Caki2 (cell line): ENCODE measurements at places on chromosomes 6 and 20. TPM values are rescaled to one million over a fixed set of nuclear protein-coding genes. Genes with fewer than 3 reads are reported as not detected.

GRCh38 chr6:8392569-8392968 lies 42.8 kb downstream of the SLC35B3 start:
- DNase-seq, result no peak

The OR2B6 gene
- not detected in 2 replicates for total RNA-seq

The TRIM40 gene
- not detected in 2 replicates for total RNA-seq

The PABPC1L gene
- total RNA-seq, result 6.1 and 10.3 TPM in 2 replicates

GRCh38 chr6:170140129-170140528 lies 150.7 kb downstream of the DLL1 start:
- no peak for DNase-seq

DNA sequence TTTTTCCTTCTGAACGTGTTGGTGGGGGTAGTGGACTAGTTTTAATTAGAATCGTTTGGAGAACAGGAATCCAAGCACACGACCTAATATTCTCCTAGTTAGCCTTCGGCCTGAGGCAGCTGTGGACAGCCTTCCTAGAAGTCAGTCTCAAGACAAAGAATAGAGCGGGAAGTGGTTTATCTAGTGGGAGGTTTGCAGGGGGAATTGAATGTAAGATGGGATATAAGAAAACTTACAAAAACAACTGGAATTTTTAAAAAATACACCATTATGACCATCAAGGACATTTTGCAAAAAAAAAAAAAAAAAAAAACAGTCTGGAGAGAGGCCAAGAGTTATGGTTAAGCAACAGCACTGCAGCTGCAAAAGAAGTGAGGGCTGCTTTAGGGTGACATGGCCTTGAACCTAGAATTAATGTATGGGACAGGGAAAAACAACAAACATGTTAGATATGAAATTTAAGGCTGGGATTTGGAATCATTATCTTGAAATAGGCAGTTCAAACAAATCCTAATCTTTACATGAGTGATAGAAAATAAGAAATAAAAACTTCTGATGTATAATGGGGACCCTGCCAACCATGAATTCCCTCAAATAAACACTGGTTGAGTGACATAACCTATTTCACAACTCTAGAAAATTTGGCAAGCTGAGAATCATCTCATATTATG lies 40.2 kb downstream of the PLAGL1 start:
- no peak for DNase-seq

DNA sequence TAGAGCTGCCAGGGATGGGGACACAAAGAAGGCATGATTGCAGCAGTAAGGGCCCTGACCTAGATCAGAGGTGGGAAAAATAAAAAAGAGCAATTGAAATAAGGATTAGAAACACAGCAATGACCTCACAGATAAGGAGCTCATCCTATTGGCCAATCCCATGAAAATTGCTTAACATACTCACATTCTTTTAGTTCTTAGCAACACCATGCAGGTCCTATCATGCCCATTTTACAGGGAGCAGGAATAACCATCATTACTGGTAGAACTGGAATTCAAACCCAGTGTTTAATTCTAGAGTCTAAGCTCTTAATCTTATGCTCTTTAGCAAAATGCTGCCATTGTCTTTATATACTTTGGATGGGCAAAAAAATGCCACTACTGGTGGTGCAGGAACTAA lies 267.7 kb downstream of the RNF144B start:
- no peak for DNase-seq

The QKI gene
- total RNA-seq, result 65.6 and 76.1 TPM in 2 replicates

GRCh38 chr6:5083307-5083583 lies 1.9 kb upstream of the PPP1R3G start:
- DNase-seq, result no peak

- no peak for DNase-seq
These were observed 106.5 kb downstream of the THEMIS start for GRCh38 chr6:127794405-127794804.

GRCh38 chr6:13026557-13026956 lies 301.8 kb downstream of the TBC1D7 start:
- DNase-seq, result no peak

DNA sequence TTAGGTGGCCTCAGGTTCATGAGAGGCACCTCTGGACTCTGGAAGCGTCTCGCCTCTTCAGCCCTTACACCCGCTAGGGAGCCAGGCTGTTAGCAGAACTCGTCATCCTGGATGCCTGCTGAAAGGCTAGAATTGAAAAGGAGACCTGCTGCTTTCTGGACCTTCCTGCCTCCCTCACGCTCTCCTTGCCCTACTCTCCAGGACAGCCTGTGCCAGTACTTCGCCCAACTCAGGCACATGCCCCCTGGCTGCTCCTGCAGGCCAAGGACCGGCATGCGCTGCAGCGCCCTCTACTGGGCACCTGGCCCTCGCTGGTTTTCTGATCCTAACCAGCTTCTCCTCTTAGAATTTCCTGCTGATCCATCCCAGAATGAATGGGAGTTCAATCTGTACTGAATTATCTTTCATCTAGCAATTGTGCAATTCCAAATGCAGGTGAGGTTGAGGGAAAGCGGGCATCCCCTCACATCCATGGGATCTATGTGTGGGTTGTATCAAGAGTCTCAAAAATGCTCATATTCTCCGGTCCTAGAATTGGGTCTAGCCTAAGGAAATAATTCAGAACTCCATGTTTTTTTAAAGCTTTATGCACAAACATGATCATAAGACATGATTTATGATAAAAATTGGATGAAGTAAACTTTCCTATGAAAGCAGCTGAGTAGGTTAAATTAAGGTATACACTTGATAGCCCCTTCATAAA lies 78.0 kb downstream of the PTPN1 start:
- peak; percentile 43 for DNase-seq

DNA sequence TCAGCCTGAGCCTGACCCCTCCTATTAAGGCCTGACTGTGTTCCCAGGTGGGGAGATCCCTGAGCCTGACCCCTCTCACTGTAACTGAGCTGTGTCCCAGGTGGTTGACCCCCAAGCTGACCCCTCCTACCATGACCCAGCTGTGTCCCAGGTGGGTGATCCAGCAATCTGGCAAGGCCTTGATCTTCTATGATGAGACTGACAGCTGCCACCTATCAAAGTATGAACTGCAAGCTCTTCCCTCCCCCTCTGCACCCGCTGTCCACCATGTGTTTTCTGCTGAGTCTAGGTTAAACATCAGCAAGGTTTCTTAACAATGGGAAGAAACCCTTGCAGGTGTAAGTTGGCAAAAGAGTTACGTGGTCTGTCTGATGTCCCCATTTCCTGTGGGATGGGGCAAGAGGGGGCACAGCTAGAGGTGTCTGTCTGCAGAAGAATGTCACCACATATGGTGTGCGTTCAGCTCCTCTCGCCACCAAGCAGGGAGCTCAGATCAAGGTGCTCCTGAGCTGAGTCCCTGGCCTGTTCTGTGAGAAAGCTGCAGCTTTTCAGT lies 5.9 kb downstream of the PXDC1 start:
- DNase-seq, result no peak
